ENCODE measurements at places on chromosomes 11 and 22.

GRCh38 chr11:62680825-62681240 lies 2.0 kb upstream of the UBXN1 start:
- peak; percentile 78 for DNase-seq

DNA sequence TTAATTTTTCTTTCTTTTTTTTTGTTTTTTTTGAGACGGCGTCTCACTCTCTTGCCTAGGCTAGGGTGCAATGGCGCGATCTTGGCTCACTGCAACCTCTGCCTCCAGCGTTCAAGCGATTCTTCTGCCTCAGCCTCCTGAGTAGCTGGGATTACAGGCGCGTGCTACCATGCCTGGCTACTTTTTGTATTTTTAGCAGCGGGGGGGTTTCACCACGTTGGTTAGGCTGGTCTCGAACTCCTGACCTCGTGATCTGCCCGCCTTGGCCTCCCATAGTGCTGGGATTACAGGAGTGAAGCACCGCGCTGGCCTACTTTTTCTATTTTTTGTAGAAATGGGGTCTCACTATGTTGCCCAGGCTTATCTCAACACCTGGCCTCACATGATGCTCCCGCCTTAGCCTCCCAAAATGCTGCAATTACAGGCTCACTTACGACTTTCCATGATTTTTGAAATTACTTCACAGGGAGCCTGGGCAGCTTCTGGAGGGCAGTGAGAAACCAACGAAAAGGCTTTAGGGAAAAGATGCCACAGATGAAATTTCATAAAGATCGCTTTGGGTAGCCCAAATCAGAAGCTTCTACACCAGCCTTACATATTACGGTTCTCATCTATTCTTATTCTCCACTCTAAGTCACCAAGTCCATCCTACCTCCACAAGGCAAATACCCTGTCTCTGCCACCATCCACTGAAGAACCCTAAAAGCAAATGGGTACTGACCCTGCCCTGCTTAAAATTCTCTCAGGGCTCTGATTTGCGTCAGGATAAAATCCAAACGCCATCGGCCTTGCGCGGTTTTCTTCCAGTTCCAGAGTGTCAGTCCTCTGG lies 866 bp upstream of the RRM1 start:
- DNase-seq = peak; percentile 14

- peak; percentile 14 for DNase-seq
Measured at GRCh38 chr11:101848262-101848661, 66.5 kb upstream of the CEP126 start.

DNA sequence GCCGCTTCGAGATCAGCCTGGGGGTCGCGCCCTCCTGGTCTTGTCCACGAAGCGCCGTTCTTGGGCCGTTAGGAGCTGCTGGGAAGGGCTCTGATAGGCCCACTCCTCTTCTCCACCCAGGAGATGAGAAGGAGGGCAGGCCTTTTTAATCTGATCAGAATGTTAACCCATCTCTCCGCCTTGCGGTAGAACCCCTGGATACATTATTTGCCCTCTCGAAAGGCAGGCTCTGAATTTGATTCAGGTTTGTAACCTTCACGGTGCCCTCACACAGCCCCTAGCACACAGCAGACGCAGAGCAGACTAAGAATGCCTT lies at the start of gene CCDC83:
Gene CCDC83 (plus strand): TSS at position 43 of the 316 bp plus-strand sequence. CDS start 9,741 bp downstream, outside the sequence.
- DNase-seq = no peak

DNA sequence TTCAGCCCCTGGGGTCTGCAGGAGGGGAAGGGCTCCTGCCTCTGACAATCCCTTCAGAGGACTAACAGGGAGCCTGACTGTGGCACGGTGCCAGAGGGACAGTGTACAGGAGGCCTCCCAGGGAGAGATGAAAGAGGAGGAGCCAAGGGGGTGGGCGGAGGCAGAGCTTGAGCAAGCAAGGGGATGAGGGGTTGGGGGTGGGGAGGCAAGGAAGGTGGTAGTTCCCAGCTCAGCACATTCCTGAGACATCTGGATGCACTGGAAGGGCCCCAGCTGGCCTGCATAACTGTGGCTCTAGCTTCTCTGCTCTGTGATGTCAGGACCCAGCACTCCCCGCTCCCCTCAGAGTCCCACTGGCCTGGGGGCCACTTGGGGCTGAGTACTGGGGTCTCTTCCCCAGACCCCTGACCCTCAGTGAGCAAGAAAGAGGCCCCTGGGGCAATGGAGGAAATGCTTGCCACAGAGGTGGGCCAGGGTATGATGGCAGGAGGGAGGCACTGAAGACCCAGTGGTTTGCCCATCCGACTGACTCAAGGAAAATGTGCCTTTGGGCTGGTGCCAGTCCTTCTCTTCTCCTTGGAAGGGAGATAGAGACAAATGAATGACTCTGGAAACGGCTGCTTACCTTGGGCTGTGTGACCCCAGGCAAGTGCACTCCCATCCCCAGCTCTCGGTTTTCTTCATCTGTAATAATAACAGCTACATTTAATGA lies 13.3 kb downstream of the CREB3L1 start:
- DNase-seq = peak; percentile 100

DNA sequence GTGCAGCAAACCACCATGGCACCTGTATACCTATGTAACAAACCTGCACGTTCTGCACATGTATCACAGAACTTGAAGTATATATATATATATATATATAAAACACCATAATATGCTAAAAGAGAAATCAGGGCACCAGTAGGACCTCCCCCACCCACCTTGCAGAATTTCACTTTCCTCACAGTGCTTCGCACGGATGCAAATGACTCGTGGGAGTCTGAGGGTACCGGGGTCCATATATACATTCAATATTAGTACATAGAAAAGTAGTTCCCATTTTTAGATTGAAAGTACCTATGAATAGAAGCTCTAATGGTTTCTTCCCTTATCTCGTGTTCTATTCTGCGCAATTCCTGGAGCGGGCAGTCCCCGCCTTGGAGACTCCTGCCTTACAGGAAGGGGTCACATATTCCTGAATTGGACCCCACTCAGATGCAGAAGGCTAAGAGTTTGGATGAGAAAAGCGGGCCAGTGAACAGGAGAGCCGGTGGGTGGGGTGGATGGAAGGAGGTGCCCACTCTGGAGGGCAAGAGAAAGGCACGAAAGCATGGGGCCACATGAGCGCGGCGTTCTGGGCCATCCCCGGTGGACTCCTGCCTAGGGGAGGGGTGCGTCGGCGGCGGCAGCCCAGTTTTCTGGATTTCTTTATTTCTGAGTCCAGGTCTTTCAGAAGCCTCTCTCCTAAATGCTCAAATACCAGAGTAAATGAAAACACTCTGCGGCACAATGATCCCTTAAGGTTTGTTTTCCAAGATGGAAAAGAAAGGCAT lies 136.3 kb downstream of the ETS1 start:
- no peak for DNase-seq

DNA sequence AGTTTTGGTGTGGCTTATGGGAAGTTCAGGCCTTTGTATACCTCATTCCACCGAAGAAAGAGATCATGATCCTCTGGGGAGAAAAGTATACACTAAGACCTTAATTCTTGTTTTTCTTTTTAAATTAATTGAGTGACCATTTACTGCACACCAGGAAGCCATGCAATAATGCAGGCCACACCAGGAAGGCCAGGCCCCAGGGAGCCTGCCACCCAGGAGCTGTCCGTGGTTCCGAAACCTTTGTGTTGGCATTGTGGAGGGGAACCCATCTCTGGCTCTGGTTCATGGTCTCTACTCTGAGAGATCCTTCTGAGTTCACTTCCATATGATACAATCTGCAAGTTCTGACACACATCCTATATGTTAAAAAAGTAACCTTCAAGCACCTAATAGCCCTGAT lies 291.8 kb downstream of the MIAT start:
- DNase-seq = peak; percentile 27

DNA sequence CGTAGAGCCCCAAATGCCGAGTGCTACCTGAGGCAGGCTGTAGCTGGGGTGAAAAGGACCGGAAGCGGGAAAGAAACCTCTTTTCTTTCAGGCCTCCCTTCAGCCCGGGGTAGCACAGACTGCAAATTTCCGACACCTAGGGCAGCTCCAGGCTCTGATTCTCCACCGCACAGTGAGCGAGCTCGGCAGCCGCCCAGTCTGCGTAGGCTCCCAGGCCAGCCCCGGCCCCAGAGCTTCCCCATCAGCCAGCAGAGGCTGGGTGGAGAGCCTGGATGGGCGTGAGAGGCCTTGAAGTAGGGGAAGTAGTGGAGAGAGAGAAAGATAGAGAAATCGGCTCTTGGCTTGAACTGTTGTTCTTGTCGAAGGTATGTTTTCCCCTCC lies 9.3 kb upstream of the PAX6 start:
- DNase-seq = no peak

DNA sequence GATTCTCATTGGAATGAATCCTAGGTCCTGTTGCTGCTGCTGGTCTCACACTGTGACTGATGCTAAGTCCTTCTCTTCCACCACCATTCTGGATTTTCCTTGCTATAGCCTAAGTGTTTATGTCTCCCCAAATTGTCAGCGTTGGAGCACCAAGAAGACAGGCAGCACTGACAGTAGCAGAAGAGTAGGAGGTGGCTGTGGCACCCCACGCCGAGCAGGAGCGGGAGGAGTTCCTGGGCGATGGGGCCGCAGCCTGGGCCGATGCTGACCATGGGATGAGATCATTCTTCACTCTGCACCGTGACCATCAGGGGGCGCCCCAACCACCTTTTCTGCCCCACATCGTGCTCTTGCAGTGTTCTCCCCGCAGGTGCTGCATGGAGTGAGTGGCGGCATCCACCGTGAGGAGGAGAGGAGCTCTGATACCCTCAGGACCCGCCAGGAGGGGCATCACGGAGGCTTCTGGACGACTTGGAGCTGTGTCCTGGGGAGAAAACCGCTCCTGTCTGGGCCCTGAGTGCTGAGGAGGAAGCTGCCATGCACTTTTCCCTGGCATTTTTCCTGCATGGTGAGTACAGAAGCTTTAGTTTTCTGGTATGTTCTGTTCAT lies 57.0 kb downstream of the LRRC74B start:
- peak; percentile 49 for DNase-seq

GRCh38 chr11:17691976-17692375 lies 27.4 kb upstream of the MYOD1 start:
- DNase-seq = no peak

- peak; percentile 34 for DNase-seq
Measured at GRCh38 chr11:9691865-9692264, 28.0 kb downstream of the SWAP70 start.

DNA sequence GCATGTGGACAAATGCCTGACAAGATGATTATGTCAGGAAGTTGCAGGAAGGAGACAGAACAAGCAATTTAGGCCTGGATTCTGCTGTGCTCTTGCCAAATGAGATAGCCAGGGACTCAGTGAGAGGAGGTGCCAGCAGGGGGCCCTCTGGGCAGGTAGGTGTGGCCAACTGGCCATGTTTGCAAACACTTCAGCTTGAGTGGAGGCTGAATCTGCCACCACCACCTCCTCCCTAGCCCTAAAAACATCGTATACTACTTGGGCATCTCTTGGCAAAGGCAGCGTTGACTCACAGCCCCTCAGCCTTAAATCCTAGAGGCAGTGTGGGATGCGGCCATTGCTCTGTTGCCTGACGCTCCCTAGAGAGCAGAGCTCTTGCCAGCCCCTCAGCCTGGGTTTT lies 95.1 kb upstream of the PLET1 start:
- no peak for DNase-seq

DNA sequence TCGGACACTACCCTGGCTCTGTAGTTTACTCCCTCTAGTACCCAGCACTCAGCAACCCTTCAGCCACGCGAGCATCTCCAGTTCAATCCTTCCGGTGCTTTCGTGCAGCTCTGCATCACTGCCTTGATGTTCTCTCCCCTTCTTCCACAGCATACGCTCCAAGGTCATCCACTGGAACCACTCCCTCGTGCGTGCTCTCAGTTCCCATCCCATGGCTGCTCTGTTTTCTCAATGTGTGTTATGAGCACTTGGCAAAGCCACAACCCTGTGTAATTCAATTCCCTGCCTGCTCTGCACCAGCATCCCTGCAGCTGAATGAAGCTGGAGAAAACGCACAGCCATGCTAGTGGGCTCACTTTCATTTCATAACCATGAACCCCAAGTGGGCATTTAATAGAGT lies 38.5 kb upstream of the NFRKB start:
- DNase-seq = no peak

DNA sequence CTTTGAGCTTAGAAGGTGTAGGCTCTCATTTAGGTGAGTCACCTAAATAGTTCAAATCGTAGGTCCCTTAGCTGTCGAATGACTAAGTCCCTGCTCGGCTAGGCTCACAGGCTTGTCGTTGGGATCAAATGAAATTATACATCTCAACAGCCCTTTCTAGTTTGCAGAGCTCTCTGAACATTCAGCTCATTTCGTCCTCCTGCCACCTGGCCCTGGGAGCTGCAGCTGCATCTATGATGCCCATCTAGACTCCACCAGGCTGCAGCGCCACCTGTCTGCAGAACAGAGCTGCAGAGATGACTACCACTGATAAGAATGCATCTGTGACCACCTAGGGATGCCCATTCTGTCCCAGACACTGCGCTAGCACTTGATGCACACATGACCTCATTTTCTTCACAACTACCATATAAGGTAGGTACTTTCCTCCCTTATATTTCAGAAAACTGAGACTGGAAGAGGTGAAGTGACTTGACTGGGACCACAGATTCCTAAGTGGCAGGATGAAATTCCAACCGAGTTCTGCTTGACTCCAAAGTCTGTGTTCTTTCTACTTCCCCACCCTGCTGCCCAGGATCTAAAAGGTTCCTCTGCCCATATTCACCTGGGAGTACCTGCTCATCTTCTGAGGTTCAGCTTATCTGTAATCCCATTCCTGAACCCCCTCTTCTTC lies 141.1 kb upstream of the NARS2 start:
- DNase-seq = peak; percentile 78

GRCh38 chr11:92707173-92707619 lies 262.3 kb upstream of the MTNR1B start:
- DNase-seq = no peak

DNA sequence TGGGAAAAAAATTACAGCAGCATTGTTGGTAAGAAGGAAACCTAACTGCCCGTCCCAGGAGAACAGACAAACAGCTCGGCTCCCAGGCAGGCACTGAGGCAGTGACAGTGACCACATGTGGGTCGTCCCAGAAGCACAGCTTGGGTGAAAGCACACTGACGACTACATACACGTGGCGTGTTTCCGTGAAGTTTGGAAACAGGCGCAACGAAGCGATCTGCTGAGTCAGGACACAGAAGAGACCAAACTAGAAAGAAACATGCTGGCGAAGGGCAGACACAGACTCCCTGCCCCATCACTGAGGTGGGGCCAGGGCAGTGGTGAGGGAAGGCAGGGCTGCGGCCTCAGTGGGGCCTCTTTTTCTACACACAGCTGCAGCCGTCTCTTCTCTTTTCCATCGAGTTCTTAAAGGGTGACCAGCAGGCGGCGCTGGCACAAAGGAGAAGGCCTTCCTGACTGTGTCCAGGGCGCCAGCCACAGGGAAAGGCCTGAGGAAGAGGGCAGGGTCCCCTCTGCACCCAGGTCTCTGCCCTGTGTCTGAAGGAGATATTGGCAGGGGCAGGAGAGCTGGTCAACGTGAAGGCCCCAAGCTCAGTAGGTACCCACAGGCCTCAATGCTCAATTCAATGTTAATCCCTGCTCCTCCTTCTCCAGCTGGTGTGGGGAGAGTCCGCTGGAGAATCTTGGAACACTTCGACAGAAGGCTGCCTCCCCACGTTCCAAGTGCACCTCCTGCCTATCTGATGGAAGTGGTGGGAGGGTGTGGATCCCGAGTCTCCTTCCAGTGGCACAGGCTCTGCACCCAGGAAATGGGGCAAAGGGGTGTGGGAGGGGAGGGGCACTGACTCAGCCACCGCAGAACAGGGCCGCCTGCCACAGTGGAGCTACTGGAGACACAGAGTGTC lies 19.9 kb downstream of the CARS1 start:
- peak; percentile 75 for DNase-seq

Measured in fibroblast of skin of abdomen (primary cell).